Stimulated activated CD8-positive, alpha-beta memory T cell treated with anti-CD3 and anti-CD28 coated beads, Interleukin-7, amount 100 ng/mL, for 1 hour (primary cell): ENCODE measurements at places on chromosomes 4 and X.

- no peak for DNase-seq
Measured at GRCh38 chr4:62591756-62592155, 1391.6 kb downstream of the ADGRL3 start.

DNA sequence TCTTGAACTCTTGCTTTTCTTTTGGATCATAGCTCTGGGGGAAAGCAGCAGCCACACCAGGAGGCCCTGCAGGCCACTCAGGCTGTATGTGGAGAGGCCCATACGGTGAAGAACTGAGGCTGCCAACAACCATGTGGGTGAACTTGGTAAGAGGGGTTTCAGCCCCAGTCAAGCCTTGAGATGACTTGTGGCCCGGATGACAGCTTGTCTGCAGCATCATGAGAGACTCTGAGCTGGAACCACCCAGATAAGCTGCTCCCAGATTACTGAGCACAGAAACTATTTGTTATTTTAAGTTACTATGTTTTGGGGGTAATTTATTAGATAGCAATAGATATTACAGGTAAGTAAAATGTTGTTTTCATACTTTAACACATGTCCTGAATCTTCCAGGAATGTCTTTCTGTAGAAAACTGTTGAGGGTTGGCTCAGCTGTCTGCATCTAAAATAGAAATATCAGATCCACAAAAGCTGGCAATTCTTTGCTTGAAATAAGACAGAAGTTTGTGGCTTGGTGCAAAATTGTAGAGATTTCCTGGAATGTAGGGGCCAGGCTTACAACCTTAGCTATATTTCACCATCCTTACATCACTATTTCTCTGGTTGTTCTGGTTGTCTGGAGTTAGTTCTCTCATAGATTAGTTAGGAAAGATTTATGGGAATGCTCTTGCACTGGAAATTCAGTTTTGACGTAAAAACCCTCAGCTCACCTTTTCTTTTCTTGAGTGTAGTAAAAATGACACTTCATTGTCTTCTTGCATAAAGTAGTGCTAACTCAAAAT is 272.1 kb downstream of the RAPGEF2 start:
- DNase-seq, result no peak

GRCh38 chrX:28850955-28851354 is 263.7 kb downstream of the IL1RAPL1 start:
- no peak for DNase-seq

- no peak for DNase-seq
Measured at GRCh38 chrX:70979136-70979762, 48.4 kb upstream of the SLC7A3 start.

- DNase-seq, result no peak
Measured at GRCh38 chr4:36010397-36010929, 233.9 kb downstream of the ARAP2 start.

DNA sequence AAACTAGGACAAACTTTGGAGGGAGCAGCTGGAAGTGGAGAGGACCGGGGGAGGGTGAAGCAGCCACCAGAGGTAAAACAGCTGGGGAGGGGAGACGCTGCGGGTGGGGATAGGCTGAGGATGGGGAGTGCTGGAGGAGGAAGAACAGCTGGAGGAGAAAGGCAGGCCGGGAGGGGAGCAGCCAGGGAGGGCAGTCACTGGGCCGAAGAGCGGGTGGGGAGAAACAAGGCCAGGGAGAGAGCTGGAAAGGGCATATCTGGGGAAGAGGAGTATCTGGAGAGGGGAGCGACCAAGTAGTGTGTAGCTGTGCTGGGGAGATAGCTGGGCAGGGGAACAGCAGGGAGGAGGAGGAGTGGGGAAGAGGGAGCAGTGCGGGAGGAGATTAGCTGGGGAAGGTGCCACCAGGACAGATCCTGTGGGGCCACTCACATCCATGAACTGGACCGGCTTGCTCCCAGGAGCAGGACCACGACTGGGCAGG is 2.7 kb downstream of the SLC38A5 start:
- no peak for DNase-seq
